Activated CD4-positive, alpha-beta T cell treated with anti-CD3 and anti-CD28 coated beads for 1 hour (primary cell): ENCODE measurements at places on chromosomes 4 and X.

DNA sequence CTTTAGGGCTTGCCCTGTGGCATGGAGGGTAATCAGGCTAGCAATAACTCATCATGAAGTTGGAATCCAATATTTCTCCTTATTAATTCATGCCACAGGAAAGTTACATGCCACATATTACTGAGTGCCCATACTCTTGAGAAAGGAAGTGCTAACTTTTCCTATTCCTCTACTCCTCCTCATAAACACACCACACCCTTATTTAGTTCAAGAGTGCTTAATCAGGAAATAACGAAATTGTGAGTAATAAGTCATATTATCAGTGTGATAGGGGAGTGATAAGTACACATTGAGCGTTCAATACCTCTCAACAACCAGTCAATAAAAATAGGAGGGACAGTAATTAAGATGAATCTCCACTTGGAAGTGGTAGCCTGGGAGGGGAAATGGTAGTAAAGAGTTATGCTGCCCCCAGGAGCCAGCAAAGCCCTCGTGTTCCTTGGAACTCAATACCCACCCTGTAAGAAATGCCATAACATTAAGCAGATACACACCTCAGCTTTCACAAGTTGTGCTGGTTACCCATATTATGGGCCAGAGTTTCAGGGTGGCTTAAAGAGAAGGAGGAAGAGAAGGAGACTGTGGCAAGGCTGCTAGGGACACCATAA lies 410.0 kb upstream of the NR3C2 start:
- no peak for DNase-seq

GRCh38 chr4:8123389-8123788 lies 35.2 kb downstream of the ABLIM2 start:
- no peak for DNase-seq

DNA sequence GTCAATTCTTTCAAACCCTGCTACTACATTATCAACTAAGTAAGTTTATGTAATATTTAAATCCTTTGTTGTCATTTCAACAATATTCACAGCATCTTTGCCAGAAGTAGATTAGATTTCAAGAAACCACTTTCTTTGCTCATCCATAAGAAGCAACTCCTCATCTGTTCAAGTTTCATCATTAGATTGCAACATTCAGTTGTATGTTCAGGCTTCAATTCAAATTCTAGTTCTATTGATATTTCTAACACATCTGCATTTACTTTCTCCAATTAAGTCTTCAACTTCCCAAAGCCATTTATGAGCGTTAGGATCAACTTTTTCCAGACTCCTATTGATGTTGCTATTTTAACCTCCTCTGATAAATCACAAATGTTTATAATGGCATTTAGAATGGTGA lies 66.1 kb downstream of the BMP3 start:
- DNase-seq = no peak

- no peak for DNase-seq
Measured at GRCh38 chr4:173866322-173867026, 336.4 kb upstream of the HAND2 start.

DNA sequence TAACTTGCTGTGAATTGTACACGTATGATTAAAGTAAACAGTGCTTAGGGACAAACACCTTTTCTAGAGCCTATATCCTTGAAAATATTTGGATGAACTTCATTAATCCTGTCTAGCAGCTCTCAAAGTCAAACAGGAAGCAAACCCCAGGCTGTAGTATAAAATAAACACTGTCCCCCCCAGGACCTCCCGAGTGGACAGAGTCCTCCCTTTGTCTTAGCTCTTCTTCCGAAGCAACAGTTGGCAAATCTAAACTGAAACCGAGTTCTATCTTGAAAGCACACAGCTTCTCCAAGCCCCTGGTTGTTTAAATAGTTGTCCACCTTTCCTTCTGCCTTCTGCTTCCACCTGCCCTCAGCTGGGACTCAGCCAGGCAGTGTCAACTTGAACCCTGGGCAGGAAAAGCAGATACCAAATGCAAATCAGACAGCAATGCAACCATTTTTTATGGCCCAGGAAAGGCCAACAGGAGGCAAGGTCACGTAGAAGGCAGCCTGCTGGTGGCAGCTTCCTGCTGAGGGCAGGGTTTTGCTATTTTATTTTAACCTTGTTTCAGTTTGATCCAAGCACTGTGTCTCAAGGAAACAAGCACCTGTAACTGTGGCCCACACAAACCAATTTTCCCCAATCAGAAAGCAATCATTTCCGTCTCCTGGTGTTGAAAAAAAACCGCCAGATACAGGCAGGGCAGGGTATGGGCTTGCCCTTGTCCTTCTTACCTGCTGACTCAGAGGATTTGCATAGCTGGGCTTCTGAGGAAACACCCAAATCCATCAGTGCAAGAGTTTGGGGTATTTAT lies 110.3 kb upstream of the KIT start:
- no peak for DNase-seq

DNA sequence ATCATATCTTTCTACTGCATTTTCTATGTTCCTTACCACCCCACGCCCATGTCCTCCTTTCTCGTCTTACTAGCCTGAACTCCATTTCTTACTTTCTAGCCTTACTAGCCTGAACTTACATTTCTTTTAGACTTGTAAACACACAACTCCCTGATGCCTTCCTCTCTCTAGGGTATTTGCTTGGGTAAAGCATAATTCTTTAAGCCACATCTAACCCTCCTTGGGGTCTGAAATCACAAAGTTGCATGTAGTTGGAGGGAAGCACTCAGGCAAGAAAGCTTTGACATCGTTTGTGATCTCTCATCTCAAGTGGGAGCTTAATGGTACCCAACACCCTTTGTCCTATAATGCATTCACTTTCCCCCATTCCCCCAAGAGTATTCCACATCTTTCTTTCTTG lies 124.4 kb downstream of the SPOCK3 start:
- no peak for DNase-seq

GRCh38 chr4:101218346-101218745 lies 129.0 kb downstream of the PPP3CA start:
- DNase-seq = no peak

DNA sequence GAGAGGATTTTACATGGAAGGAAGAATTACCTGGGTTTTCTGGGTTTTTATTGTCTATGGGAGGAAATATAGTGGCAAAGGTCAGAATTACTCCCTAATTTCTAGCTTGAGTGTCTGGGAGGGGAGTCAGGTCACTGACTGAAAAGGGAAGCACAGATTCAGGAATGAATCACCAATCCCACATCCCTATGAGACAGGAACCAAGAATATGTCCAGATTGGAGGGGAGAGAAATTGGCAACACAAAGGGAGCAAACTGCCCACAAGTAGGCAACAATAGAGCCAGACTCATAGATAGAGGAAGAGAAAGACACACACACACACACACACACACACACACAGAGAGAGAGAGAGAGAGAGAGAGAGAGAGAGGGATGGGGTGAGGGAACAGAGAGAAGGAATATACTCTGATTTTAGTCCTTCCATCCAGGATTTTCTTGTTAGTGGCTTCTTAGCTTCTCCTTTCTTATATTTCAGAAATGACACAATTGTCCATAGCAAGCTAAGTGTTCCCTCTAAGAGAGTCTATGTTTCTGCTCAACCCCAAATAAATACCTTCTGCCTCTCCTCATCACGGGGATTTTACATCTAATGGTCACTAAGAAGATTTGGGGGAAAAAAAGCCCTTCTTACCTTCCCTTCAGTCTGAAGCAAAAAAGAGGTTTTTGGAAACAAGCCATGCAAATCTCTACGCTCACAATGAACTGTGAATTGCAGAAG lies 12.0 kb downstream of the P2RY10 start:
- no peak for DNase-seq

GRCh38 chr4:88489100-88489761 lies 32.3 kb downstream of the HERC5 start:
- DNase-seq = no peak

- DNase-seq = no peak
Measured at GRCh38 chr4:3399277-3400194, 42.2 kb upstream of the HGFAC start.

- DNase-seq = no peak
Measured at GRCh38 chrX:41518841-41519220, 71.7 kb downstream of the NYX start.

GRCh38 chr4:6327220-6327917 lies 57.7 kb downstream of the WFS1 start:
- peak; percentile 68 for DNase-seq

GRCh38 chr4:140812916-140813315 lies 56.7 kb upstream of the TBC1D9 start:
- no peak for DNase-seq

DNA sequence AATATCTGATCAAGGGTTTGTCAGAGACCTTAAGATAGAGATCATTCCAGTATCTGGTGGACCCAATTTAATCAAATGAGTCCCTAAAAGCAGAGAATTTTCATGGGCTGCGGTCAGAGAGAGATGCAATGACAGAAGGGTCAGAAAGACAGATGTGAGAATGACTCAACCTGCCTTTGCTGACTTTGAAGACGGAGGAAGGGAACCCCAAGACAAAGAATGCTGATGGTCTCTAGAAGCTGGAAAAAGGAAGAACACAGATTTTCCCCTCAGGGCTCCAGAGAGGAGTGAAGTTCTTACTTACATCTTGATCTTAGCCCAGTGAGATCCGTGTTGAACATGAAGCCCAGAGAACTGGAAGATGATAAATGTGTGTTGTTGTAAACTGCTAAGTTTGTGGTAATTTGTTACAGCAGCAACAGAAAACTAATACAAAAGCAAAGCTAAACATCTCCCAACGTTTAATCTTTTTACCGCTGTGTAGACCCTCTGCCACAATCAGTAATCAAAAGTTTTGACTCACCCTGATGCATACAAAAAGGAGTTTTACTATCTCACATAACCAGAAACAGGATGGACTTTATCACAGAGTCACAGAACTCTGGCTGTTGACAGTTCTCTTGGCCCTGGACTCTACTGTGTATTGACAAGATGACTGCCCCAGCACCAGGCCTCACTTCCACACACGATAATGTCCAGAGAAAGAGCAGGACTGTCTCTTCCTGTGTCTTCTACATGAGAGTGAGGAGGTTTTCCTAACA lies 70.2 kb upstream of the MAGEB2 start:
- no peak for DNase-seq

DNA sequence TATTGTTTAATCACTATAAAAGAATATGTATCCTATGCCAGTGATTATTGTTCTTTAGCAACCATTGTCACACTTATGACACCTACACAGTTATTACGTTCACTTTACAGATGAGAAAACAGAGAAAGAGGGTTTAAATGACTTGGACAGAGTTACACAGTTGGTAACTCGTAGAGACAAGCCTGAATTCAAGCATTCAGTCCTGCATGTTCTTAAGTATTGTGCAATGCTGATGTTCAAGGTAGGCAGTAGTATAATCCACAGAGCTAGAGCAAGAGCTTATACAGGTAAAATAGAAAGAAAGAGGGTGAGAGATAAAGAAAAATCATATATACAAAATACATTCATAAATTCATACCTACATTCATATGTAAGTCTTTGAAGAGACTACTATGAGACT lies 249.8 kb upstream of the ANXA10 start:
- no peak for DNase-seq

- DNase-seq = no peak
Measured at GRCh38 chr4:168269896-168270295, 48.7 kb downstream of the DDX60 start.

- no peak for DNase-seq
Measured at GRCh38 chr4:39045827-39046221, 13.6 kb upstream of the TMEM156 start.

DNA sequence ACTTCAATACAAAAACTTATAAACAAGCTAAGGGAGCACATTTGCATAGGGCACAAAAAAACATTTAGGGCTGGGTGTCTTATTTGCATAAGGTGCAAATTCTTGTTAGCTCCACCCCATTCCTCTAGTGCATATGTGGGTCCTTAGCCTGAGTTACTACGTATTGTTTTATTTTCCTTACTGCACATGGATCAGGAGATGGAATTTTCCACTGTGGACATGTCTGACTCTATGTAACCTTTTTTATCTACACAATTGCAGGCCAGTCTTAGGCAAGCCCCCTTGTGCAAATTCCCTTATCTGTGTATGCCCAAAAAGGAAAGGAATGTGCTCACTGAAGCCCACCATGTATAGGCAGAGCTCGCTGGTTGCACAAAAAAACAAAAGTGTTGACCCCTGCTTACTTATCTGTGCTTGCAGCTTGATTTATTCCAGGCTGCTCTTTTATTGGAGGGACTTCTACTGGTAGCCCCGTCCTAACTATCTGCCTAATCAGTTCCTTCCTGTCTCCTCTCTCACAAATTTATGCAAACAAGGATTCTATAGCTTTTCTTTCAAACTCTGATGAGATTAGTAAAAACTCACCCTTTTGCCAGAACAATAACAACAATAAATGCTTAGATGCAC lies 359.0 kb upstream of the MAGEB16 start:
- no peak for DNase-seq

DNA sequence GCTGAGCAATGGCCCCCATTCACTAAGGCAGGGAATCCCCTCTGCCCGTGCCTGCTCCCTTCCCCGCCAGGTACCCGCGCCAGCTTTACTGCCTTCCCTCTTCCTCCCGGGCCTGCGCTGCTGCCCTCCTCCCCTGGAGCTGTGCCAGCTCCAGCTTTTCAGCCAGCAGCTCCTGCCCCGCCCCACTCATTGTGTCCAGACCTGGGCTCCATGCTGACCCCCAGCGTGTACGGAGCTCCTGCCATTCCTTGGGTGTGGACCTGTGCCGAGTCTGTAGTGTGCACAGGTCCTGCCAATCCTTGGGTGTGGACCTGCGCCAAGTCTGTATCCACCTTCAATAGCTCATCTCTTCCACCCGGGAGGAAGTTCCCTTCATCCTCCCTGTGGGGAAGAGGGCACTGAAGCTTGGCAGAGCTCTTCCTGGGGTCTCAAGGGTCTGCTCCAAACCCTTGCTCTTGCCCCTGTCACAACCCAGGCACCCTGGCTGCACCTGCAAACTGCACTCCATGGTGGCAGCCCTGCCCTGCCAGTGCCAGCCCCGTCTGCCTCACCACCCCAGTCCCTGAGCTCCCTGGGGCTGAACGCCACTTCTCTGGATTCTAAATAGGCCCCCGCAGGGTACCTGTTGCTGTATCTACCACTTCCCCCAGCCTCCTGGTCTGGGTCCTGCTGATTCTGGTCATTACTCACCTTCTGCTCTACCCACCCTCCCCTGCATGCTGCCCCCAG lies 63.9 kb downstream of the TRMT44 start:
- DNase-seq = no peak

DNA sequence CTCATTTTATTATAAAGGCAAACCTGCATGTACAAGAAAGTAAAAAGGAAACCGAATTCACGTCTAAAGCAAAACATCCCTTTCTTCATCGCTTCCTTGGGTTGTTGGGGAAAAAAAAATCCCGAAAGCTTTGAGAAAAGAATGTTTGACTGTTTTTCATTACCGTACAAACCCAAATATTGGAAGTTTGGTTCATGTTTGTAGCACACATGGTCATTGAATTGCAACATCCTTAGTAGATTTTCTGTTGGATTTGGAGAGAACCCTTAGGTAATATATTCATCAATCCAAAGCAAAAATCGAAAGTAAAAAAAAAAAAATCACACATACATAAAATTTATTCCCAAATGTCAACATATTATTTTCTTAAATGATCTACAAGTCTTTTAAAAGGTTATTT lies 420.3 kb downstream of the MAPK10 start:
- DNase-seq = no peak

GRCh38 chrX:10001496-10001895 lies 34.3 kb downstream of the CLDN34 start:
- DNase-seq = no peak

GRCh38 chr4:181911420-181911819 lies 331.8 kb upstream of the TENM3 start:
- no peak for DNase-seq

GRCh38 chr4:2333356-2333841 lies 71.5 kb upstream of the MXD4 start:
- no peak for DNase-seq

- no peak for DNase-seq
Measured at GRCh38 chr4:182695009-182695408, 222.2 kb downstream of the DCTD start.

GRCh38 chrX:77742788-77743476 lies 43.1 kb downstream of the ATRX start:
- no peak for DNase-seq
